Pons (tissue), 1 donor: ENCODE measurements at places on chromosomes 5 and 9.

- no peak for DNase-seq
Measured at GRCh38 chr5:147464211-147464610, 45.7 kb downstream of the DPYSL3 start.

DNA sequence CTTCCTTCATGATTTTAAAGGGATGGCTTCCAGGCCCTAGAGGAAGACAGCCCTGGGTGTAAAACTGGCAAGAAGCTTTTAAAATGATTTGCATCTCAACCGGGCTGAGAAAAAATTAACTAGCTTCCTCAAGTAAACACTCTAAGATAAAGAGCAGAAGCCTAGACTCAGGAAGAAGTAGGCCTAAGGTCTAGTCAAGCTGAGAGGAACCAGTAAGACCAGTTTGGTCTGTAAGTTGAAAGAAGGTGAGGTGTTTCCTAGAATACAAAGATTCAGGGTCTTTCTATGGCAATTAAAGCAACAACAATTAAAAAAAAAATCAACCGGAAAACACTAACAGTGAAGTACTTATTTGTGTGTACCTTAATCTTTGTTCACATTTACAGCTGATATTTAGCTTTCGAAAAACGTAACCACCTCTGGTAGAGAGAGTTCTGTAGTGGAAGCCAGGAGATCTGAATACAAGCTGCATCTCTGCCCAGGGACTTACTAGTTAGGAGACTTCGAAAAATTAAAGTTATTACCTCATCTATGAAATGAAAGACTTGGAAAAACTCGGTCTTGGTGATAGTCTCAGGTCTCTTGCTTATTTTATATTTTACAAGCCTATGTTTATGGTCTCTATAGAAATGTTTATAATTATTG, 75.7 kb downstream of the TUSC1 start:
- DNase-seq = no peak

- no peak for DNase-seq
Measured at GRCh38 chr5:151750121-151750520, 8.3 kb downstream of the ATOX1 start.

- no peak for DNase-seq
Measured at GRCh38 chr5:171623551-171624097, 162.0 kb upstream of the SMIM23 start.

DNA sequence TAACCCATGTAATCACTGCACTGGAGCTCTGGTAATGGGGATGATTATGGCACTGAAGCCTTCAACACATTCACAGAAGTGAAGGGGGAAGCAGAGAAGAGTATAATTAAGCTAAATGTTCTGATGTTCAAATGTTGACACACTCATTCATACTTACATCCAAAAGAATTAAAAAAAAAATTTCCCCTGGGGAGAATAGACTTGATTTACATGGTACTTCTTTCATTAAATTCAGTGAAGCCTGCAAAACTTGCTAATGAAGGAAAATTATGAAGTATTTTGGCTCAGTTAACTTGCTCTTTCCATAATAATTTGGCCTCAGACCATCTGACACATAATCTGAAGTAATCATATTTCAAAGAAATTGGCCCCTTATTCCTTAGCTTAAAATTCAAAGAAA, 428.8 kb downstream of the SH3GL2 start:
- no peak for DNase-seq

GRCh38 chr9:98732801-98733200, 24.1 kb upstream of the GABBR2 start:
- DNase-seq = no peak

DNA sequence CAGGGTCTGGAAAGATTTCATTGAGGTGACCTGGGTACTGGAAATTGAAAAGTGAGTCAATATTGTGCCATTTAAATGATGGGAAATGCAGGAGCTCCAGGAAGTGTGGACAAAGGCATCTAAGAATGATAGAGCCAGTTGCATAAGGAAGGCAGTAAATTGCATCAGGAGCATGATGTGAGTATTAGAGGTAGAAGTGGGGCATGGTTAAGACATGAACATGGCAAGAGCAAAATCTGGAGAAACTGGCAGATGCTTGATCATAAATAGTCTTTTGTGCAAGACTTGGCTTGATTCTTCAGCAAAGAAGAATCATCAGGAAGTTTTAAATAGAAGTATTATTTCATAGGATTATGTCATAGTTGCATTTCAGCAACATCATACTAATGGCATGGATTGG, 157.4 kb upstream of the PUM3 start:
- no peak for DNase-seq

DNA sequence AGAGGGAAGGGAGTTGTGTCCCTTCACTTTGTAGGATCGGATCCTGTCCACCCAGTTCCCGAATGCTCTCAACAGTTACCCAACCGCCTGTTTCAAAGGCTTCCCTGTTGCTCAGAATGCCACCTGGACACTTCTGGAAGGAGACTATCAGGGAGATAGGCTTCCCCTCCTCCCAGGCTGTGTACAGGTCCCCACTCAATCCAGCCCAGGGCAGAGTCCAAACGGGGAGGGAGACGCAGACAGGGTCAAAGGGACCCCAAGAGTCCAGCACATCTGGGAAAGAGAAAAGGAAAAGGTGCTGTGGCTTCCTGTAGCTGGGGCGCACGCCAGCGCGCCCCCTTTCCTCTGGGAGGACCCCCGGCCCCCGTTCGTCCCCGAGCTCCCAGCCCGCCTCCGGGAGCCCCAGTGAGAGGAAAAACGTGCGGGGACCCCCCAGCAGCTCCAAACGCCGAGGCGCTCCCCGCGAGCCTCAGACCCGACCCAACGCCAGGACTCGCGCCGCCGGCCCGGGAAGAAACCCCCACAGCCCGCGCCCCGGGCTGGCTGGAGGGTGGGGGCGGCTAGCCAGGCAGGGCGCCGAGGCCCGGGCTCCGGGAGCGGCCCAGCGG, 640 bp downstream of the SURF4 start:
- DNase-seq = no peak

DNA sequence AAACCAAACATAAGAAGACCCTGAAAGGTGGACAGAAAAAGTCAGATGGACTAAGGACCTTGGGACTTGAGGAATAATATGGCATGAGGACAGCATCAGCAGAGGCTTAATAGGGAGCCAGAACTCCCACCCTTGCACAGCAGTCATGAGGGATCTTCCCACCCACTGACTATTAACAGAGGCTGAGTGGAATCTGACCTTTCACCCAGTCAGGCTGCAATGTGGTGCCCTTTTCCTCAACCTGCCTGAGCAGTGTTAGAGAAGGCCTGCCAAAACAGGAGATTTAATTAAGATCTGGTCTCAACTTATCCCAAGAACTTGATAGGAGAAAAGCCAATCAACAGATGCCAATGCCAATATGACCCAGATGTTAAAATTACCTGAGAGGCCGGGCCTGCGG, 481.9 kb downstream of the KDM4C start:
- DNase-seq = no peak

GRCh38 chr5:58040846-58041245, 419.0 kb downstream of the PLK2 start:
- DNase-seq = peak; percentile 0
